ENCODE measurements at places on chromosomes 5 and 9.

- no peak for DNase-seq
Measured at GRCh38 chr5:17022296-17022695, 86.2 kb upstream of the MYO10 start.

- no peak for DNase-seq
Measured at GRCh38 chr5:132229236-132229635, 1.6 kb upstream of the P4HA2 start.

DNA sequence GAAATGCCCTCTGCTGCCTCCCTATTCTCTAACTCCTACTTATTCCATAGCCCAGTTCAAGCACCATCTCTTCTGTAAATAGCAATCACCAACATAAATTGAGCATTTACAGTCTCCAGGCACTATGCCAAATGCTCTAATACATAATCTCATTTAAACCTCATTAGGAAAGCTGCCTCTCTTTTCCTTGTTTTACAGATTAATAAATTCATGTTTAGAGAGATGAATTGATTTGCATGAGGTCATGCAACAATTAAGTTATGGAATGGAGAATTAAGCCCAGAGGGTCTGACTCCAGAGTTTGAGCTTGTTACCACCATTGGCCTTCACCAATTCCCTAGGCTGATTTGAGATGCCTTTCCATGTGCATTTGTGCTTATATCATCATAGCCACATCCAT is 23.4 kb upstream of the RFX3 start:
- no peak for DNase-seq

DNA sequence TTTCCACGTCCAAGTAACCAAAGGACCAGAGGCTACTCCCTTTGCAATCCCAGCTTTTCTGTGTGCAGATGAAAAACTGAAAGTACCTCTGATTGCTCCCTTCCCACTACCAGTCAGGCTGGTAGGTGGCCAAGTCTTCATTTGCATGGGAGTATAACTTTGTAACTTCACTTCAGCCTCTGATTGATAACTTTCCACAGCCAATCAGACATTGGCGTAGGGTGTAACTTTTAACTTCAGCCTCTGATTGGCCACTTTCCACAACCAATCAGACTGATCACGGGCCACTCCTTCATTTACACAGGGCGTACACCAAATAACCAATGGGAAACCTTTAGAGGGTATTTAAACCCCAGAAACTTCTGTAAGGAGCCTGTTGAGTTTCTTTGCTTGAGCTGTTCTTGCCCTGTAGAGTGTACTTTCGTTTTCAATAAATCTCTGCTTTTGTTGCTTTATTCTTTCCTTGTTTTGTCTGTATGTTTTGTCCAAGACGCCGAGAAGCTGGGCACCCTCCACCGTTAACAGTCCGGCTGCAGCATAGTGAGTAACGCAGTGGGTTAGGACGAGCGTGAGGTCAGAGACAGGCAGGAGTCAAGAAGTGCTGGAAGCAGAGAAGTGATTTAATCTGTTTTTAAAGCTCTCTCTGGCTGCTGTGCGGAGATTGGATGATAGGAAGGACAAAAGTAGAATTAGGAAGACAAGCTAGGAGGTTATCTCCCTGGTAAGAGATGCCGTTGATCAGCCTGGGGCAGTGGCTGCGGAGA is 3.5 kb upstream of the EXOSC2 start:
- peak; percentile 19 for DNase-seq

DNA sequence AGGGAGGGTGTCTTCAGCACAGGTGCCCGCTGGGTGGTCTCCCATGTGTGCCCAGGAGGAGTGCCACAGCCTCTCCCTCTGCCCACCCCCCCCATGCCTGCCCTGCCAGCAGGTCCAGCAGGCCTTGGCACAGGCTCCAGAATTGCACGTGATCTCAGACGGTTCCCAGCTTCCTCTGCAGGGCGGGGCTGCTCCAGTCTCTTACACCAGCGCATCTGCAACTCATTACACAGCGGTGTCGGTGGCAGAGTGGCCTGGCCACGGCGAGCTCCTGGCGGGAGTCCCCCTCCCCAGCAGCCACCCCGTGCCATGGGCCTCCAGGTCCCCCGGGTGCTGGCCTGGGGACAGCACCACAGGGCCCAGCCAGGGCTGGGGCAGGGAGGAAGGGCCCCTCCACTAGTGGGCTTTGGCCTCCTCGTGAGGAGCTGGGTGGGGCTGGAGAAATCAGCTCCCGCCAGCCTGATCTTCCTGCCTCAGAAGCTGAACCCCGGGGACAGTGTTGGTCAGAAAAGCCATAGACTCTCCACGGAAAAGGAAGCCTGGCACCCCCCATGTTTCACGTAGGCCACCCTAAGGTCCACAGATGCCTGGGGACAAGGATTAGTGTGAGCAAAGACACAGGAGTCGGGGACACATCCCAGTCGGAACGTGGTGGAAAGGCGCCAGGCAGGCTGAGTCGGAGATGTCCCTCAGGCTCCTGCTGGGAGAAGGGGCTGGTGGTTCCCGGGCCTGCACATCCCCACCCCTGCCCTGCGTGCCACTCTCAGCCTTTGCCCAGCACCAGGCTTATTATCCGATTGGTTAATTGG is 40.2 kb downstream of the RXRA start:
- peak; percentile 90 for DNase-seq

GRCh38 chr5:73266925-73267765 is 94.2 kb downstream of the TMEM174 start:
- DNase-seq = no peak

DNA sequence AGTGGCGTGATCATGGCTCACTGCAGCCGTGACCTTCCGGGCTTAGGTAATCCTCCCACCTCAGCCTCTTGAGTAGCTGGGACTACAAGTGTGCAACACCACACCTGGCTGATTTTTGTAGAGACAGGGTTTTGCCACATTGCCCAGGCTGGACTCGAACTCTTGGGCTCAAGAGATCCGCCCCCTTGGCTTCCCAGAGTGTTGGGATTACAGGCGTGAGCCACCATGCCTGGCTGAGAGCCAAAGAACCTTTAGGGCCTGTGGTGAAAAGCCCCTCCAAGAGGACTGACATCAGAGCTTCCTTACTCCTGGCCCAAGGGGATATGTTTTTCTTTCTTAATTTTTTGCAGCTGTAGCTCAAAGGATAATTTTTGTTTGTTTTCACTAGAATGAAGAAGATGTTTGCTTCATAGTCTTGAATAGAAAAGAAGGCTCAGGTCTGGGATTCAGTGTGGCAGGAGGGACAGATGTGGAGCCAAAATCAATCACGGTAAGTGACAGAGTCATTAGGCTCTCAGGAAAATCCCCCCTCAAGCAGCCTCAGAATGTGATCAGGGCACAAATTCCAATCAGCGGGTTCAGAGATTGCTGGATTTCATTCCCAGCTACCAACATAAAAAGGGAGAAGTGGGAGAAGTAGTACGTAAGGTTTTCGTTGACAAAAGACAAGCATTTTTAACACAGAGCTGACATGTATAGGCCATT is 77.1 kb downstream of the GOLPH3 start:
- no peak for DNase-seq

GRCh38 chr5:180333661-180334060 is 19.5 kb downstream of the GFPT2 start:
- no peak for DNase-seq

DNA sequence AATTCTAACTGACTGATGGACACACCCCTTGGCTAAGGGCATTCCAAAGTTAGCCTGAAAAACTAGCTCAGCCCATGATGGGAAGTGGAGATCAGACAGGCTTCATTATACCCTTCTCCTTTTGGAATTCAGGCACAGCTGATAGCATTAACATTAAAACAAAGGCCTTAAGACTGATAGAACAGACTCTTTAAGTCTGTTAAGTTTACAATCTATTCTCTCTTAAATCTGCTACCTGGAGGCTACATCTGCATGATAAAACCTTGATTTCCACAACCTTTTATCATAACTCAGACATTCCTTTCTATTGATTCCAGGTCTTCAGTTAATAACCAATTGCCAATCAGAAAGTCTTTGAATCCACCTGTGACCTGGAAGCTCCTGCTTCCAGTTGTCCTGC is 281.4 kb downstream of the TUSC1 start:
- DNase-seq = no peak

DNA sequence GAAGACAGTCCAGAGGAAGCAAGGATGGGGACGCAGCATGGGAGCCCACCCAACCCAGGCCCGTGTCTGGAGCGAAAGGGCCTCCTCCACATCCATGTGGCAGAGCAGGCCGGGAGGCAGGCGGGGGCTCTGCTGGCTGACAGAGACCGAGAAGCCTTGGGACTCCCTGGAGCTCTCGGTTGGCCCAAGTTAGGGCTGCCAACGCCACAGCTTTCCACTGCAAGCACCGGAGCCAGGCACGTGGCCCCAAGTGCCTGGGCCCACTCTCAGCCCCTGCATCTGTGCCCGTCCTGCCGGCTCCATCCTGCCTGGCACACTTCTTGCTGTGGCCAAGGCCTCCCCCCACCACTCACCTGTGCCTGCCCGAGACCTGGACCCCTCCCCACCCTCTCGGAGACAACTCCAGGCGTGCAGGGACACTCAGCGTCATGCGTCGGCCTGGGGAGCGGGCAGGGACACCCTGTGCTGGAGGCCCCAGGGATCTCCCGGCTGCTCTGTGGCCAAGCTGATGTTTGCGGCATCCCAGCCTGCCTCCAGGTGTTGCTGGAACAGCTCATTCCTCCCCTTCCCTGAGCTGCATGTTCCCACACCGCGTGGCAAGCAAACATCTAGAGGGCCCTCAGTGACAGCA is 31.5 kb downstream of the SLC6A3 start:
- DNase-seq = no peak

- no peak for DNase-seq
Measured at GRCh38 chr5:172347496-172348052, 64.0 kb upstream of the UBTD2 start.

GRCh38 chr5:151238303-151238741 is 14.4 kb upstream of the CCDC69 start:
- no peak for DNase-seq

DNA sequence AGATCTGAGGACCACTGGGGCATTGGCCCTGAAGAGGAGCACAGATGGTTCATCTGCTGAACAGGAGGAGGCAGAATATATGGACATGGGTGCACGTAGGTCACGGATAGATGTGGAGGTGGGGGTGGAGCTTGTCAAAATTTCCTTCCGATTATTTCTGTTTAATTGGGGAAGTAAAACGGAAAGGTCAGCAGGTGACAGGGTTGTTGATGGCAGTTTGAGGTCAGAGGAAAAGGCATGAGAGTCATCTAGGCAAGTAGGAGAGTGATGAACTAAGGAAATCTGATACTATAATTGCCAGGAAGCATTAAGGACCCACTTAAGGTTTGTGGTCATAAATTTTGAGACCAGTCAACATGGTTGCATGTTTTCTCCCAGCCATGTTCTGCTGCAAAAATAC is 8.4 kb upstream of the FAM81B start:
- no peak for DNase-seq

- DNase-seq = no peak
Measured at GRCh38 chr5:168680395-168680794, 101.2 kb upstream of the PANK3 start.

GRCh38 chr9:112765281-112765680 is 14.7 kb downstream of the SNX30 start:
- no peak for DNase-seq

GRCh38 chr9:98263482-98264357 is 8.3 kb upstream of the TBC1D2 start:
- peak; percentile 64 for DNase-seq

GRCh38 chr5:98794414-98795080 is 21.1 kb downstream of the RGMB start:
- DNase-seq = no peak

- DNase-seq = no peak
Measured at GRCh38 chr5:95986001-95986400, 24.4 kb upstream of the ELL2 start.

GRCh38 chr5:168798065-168799023 is 219.2 kb upstream of the PANK3 start:
- no peak for DNase-seq

GRCh38 chr9:132390966-132391365 is 15.7 kb downstream of the TTF1 start:
- DNase-seq = no peak

GRCh38 chr5:79135790-79136553 is 24.4 kb downstream of the BHMT start:
- no peak for DNase-seq

- DNase-seq = no peak
Measured at GRCh38 chr9:110890416-110890815, 147.9 kb downstream of the LPAR1 start.

GRCh38 chr5:10441992-10442435 is 335 bp downstream of the ROPN1L start:
- DNase-seq = no peak
